ENCODE measurements at places on chromosomes 13 and 19.

- DNase-seq = no peak
These were observed 16.2 kb upstream of the IFT88 start for GRCh38 chr13:20550799-20551198.

DNA sequence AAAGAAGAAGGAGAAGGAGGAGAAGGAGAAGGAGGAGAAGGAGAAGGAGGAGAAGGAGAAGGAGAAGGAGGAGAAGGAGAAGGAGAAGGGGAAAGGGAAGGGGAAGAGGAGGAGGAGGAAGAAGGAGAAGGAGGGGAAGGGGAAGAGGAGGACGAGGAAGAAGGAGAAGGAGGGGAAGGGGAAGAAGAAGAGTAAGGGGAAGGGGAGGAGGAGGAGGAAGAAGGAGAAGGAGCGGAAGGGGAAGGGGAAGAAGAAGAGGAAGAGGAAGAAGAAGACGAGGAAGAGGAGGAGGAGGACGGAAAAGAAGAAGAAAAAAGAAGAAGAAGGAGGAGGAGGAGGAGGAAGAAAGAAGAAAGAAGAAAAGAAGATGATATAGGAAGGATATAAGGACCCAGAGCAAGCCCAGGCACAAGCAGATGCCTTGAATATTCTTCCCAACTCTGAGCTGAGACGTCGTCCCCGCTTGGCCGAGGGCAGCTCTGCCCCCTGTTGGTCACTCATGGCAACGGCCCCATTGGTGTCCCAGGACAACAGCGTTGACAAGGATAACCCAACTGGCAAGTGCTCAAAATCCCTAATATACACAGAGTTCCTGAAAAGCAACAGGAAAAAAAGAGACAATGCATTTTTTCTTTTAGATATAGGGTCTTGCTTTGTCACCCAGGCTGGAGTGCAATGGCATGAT lies 30.6 kb upstream of the IGSF23 start:
- DNase-seq = no peak

GRCh38 chr13:90787007-90787406 lies 560.5 kb upstream of the MIR17HG start:
- no peak for DNase-seq

DNA sequence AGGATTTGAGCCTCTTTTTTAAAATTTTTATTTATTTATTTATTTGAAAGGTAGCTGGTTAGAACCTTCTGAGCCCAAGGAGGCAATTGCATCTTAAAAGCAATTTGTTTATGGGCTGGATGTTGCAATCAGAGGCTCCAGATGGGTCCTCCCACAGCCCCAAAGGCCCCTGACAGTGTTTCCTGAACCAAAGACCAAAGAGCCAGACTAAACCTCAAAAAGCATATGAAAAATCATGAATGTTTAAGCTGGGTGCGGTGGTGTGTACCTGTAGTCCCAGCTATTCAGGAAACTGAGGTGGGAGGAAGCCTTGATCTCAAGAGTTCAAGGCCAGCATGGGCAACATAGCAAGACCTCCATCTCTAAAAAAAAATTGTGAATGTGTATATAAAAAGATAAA lies 67.8 kb upstream of the RGCC start:
- no peak for DNase-seq

DNA sequence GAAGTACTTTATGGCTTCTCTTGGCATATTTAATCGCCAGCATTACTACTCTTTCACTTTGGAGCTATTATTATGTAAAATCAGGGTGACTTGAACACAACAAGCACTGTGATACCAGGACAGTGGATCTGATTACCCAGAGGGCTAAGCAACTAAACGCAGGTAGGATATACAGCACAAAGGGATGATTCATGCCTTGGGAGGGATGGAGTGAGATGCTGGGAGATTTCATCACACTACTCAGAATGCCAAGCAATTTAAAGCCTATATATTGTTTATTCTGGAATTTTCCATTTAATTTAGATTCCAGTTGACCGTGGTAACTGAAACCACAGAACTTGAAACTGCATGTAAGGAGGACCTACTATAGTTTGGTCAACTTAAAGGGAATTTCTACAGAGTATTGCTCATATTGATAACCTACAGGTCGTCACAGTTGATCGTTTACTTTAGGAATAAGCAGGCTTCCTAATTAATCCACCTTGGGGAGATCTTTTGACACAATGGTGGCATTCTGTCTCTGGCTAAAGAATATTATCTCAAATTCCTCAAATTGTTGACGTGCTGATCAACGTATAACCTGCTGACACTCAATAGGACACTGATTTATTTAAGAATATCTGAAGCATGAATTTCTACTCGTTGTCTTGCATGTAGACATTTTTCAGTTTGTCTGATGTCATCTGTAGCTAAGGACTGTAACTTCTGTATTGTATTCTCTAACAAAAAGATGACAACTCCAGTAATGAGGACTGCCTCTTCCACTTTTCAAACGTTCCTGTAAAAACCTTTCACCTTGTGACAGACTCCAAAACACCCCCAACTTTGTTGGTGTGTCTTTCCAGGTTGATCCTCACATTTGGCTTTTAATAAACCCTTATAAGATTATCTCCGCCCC lies 254.2 kb downstream of the GPC5 start:
- no peak for DNase-seq

DNA sequence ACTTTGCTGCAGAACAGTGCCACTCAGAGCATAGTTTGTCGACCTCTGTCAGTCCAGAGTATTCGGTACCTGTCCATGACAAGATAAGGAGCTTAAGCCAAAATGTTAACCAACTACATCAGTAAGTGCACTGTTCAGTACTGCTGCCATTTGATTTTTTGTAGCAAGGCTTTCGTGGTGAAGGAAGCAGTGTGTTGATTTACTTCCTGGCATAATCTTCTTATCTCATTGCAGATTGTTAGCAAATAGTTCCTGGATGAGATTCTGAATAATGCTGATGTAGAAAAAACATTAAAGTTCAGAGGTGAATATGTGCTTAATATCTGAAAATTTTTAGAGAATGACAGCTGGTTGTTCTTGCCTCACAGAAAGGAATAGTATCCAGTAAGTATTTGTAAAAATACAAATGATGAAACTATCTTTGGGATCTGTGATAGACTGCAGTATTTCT lies 85.7 kb downstream of the LRRC63 start:
- DNase-seq = no peak

Measured in LNCaP clone FGC (cell line).